ENCODE measurements at places on chromosomes 1 and 21.

- no peak for DNase-seq
Observed at GRCh38 chr1:63548303-63548702, 25.0 kb downstream of the EFCAB7 start.

- no peak for DNase-seq
Observed at GRCh38 chr1:201597551-201598230, 58.8 kb downstream of the NAV1 start.

DNA sequence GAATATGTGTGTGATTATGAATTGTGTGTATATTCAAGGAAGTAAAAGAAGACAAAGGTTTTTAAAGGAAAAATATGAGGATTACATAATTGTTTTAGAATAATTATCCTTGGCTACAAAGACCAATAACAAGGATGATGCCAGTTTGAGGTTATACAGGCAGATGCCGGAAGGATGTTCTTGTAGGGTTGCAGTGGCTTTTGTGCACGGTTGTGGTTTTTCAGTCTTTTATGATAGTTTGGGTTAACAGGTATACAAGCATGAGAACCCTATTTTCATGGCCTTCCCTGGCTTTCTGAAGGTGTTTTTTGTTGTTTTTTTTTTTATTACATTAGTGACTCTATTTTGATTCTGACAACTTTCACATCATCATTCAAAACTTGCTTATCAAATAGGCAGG lies 4.9 kb downstream of the CR2 start:
- no peak for DNase-seq

- DNase-seq, result no peak
Observed at GRCh38 chr1:36323636-36324352, at the start of gene EVA1B. EVA1B (minus strand) TSS chr1:36323645; CDS start chr1:36323037, 608 bp downstream.

GRCh38 chr1:8014381-8014988 lies 11.6 kb downstream of the ERRFI1 start:
- no peak for DNase-seq

DNA sequence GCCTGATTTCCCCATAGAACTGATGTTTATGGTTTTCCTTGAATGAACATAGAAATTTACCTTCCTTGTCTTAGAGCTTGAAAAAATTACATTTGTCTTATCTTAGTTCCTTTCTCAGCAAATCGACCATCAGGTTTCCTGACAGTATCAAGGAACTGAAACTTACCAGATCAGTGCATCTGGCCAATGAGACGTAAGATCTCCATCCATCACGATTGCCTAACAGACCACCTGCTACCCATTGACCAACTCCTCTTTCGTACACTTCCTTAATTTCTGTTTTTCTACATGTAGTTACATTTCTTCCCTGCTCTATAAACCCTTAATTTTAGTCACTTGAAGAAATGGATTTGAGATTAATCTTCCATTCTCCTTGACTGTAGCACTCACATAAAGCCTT lies 57.4 kb upstream of the TMPRSS15 start:
- DNase-seq, result no peak

DNA sequence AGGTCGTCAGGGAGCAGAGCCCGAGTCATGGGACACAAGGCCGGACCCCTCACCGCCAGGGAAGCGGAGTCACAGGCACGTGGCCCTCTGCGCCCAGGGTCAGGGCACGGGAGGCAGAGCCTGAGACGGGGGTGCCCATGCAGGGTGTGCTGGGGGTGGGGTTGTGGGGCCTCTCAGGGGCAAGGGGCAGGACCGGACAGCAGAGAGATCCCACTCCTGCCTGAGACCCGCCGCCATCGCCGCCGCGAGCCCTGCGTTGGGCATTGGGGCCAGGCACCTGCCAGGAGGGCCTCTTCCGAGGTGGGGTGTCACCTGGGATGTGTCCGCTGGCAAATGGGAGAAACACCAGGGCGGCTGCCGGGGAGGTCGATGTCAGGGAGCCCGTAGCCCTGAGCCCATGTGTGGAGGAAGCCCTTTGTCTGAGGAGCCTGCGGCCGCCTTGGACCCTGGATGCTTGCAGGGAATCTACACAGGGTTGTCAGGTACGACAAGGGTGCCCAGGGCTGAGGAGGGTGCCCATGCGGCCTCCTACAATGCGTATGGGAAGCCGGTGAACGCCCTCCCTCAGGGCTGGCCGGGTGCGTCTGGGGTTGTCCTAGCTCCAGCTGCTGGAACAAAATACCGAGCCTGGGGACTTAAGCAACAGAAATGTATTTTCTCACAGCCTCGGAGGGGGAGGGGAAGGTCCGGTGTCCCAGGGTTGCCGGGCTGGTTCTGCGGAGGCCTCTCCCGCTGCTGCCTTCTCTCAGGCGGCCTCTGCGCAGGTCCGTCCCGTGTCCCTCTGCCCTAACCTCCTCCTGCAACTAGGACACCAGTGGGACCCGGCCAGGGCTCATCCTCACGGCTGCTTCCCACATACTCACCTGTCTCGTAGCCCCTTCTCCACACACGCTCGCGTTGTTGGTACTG lies 16.4 kb upstream of the C1orf159 start:
- no peak for DNase-seq

GRCh38 chr1:165924117-165924516 lies 96.7 kb downstream of the UCK2 start:
- no peak for DNase-seq

GRCh38 chr1:86380257-86380861 lies 15.8 kb downstream of the ODF2L start:
- peak; percentile 45 for DNase-seq

DNA sequence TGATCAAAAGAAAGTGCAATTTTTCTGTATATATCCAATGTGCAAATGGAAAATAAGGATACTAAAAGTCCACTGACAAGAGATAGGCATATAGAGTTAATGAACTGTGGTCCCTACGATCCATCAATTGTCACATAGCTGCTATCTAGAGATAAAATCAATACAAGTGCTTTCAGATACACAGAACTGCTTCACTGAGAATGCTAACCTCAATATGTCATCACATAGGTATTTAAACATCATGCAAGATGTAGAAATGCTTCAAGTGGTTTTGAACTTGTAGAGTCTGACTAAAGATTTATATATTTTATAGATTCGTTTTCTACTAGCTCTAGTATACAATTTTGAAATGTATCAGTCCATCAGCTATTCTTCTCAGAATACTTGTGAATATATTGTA lies 1604.7 kb downstream of the PLA2G4A start:
- DNase-seq, result peak; percentile 16

DNA sequence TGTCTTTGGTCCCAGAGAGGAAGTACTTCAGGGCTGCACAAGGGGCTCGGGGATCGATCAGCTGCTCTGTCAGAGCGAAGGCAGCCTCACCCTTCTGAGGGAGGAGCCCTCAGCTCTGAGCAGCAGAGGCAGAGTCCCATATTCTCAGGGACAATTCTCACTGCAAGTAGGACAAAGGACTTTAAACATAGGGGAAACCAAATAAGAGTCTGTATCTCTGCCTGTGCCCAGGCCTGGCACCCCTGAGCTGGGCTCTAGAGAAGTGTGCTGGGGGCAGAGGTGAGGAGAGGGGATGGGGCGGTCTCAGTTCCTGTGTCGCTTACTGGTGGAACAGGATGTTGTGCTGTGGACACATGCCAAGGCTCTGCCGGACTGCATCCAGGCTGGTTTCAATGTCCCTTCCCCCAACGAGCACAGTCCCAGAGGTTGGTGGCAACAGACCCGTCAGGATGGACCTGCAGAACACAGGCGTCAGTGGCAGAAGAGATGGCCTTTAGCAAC lies 76.6 kb downstream of the ABCA4 start:
- DNase-seq, result no peak

DNA sequence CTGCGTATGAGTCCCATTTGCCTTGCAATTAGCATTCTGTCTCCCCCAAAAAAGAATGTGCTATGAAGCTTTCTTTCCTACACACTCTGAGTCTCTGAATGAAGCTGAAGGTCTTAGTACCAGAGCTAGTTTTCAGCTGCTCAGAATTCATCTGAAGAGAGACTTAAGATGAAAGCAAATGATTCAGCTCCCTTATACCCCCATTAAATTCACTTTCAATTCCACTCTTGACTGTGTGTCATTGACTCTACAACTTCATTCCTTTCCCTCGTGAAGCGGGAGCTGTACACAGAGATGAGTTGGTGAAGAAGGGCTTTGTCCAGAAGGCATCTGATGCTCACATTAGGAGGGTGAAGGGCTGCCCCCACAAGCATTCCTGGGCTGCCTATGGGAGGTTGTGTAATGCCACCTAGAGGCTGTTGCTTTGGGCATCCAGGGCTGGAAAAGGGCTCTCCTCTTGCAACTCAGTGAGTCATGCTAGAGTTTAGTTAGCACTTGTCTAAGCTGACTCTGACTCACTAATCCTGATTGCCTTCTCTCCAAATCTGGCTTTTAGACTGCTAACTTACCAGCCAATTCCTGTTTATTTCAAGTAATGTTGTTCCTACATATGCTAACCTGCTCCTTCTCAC lies 1.8 kb downstream of the SPRR1B start:
- peak; percentile 28 for DNase-seq

DNA sequence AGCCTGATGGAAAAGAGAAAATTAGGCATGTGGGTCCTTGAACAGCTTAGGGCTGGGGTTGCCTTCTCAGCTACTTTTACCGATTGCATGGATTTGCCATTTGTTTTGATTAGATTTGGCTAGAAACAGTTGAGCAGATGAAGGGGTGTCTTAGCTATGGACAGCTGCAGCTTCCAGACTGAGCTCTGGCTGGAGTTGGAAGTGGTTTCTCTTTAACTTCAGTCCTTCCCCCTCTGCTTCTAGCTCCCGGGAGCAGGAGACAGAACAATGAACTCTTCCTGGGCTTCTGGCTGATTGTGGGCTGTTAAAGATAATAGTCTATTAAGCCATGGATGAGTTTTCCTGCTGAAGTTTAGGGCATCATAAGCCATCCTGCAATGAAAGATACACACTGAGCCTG lies 50.7 kb downstream of the UBE2T start:
- DNase-seq, result no peak

GRCh38 chr1:39220891-39221870 lies 16.7 kb downstream of the MACF1 start:
- no peak for DNase-seq

DNA sequence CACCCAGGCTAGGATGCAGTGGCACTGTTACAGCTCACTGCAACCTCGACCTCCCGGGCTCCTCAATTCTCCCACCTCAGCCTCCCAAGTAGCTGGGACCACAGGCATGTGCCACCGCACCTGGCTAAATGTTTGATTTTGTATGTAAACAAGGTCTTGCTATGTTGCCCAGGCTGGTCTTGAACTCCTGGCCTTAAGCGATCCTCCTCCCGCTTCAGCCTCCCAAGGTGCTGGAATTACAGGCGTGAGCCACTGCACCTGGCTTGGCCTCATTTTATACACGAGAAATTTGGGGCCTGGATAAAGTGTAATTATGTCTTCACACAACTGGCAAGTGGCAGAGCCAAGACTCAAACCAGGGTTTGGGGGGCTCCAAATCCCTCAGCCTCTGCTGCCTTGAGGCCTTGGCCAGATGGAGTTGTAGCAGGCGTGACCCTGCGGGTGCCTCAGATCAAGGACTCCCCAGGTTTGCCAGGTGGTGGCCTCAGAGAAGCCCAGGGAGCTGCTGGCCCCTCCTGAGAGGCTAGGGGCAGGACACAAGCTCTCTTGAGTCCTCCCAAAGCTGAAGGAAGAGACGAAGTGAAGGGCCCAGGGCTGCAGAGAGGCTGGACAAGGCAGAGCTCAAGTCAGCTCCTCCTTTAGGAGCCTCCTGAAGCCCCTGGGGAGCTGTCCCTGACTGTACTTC lies 61.7 kb downstream of the MDM4 start:
- no peak for DNase-seq

GRCh38 chr1:171754353-171754705 lies 12.5 kb upstream of the VAMP4 start:
- DNase-seq, result no peak

DNA sequence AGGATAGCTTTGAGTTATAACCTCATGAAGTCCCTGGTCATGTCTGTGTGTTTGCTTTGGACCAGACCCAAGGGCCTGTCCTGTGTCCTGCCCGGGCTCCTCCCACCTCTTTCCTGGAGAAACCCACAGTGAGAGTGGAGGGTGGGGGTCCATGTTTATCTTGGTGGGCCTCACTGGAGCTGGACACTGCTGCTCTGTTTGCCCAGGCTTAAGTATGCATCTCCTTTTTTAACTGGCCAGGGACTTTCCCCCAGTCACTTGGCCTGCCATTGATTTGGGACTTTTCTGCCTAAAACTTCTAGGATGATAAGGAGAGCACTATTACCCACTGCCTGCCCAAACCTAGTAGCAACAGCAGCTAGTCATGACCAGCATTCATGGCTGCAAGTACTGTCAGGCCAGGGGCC lies 49.8 kb downstream of the DDR2 start:
- DNase-seq, result no peak

- no peak for DNase-seq
Observed at GRCh38 chr1:223553957-223554356, 111.5 kb downstream of the CAPN8 start.

GRCh38 chr1:107264007-107264406 lies 123.2 kb downstream of the NTNG1 start:
- DNase-seq, result no peak

DNA sequence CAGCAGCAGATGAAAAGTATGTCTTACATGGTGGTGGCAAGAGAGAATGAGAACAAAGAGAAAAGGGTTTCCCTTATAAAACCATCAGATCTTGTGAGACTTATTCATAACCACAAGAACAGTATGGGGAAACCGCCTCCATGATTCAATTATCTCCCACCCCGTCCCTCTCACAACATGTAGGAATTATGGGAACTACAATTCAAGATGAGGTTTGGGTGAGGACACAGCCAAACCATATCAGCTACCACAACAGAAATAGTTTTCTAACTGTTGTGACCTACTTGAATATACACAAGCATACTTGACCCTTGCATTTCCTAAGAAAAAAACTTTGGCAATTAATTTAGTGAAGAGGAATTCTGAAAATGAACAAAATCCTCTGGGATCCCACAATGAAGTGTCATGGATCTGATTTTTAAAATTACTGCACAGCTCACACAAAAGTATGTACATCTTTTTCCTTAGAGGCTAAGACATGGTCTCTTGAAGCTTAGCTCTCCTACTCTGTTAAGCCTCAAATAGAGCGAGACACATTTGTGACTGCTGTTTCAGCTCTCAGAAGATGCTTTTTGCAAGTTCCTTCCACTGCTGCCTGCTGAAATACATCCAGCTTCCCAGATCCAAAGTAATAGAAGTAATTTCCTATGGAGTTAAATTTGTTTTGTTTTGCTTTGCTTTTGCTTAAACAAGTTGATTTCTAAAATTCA lies 265.8 kb downstream of the DPYD start:
- no peak for DNase-seq

DNA sequence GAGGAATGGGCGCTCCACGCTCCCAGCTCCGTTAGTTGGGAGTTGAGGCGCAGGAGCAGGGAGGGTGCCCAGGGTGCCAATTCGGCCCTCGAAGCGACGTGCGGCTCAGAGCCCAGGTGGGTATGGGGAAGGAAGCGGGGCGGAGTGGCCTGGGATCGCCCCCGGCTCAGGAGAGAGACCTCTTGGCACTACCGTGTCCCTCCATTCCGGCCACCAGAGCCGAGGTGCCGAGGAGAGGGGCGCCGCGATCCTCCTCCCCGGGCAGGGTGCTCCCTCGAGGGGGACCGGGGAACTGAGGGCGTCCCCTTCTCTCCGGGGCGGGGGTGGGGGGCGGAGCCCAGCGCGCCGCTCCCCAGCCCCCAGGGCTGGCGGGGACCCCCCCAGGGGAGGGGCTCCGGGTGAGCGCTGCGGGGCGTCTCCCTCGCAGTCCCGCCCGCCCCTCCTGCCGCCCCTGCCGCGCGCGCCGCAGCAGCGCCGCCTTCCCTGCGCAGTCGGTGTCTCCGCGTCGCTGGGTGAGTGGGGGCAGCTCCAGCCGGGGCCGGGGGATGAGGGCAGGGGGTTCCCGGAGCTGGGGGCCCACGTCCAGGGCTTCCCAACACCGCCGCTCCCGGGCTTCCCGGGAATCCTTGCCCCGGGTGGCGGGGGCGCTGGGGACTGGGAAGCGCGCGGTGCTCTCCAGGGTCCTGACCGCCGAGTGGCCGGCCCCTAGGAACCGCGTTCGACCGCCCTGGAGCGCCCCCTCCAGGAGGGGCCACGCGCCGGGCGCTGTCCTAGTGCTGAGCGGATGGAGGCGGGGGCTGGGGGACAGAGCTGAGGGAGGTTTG lies at the start of gene HPCA:
Gene HPCA, plus strand, starts transcription at position 488 of the 824 bp plus-strand sequence. CDS start 2,408 bp downstream, outside the sequence.
- DNase-seq, result no peak
